ENCODE measurements at places on chromosomes 6 and 20.

GRCh38 chr6:110250058-110250457, 69.8 kb downstream of the CDC40 start:
- DNase-seq: no peak

- DNase-seq: no peak
Measured at GRCh38 chr20:2542361-2542760, 6.0 kb downstream of the TMC2 start.

DNA sequence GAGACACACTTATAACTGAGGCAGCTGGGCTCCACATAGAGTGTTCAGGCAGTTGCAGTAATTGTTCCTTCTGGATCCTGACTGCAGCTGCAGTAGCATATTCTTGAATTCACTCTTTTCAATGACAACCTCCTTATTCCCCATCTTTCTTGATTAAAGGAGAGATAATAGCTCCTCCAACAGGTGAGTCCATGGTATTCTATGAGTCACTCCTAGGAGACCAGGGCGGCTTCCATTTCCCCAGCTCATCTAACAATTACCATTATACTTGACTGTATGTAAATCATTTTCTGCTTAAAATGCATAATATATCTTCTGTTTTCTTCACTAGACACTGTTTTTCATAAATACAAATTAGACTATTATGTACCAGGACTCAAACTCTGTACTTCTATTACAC, 62.4 kb downstream of the TENT5A start:
- DNase-seq: no peak

- DNase-seq: no peak
Measured at GRCh38 chr6:147742440-147742839, 233.9 kb downstream of the SAMD5 start.

DNA sequence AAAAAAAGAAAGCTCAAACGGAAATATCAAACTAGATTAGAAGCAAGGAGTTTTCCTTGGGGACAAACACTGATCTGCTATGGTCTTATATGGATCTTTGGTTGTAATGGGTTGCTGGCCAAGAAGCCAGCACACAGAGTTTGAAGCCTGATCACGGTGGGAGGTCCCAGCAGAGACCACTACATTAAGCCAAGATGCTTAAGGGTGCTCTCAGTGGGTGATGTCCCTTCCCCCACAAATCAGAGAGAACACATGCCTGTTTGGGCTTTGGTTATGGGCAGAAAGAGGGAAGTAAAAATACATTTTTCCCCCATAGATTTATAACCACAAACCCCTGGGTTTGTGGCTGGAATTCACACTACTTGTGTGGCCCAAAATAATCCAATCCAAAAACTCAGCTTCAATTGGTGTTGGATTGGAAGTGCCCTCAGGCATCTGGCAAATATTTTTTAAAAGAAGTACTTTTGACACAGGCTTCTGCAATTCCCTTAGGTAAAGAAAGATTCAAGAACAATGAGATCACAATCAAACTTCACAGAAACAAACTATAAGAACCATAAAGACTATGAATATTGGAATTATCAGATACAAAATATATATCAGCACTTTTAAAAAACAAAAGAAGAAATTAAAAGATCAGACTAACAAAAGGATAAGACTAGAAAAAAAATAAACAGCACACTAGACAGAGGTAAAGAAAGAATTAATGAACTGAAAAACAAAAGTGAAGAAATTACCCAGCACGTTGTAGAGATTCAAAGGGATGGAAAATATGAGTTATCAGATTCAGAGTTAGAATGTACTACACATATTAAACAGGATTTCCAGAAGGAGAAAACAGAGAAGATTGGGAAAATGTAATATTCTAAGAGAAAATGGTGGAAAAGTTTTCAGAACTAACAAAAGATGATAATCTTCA, 44.7 kb downstream of the ESF1 start:
- DNase-seq: no peak

DNA sequence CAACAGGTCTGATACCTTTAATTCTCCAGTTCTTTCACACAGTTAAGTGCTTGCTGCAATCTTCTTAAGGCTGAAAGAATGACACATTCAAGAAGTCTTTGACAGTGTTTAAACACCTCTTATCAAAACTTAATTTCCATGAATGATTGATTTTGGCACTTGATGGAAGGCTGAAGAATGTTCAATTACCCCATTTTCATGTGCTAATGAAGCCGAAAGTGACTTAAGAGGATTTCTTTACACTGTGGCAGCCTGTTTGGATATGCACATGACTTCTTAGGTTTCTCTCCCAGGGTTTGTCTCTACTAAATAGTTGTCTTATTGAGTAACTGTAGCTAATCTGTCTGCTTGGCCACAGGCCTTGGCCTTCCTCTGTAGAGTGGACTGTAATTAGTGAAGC, 81.1 kb upstream of the PRDM1 start:
- no peak for DNase-seq

DNA sequence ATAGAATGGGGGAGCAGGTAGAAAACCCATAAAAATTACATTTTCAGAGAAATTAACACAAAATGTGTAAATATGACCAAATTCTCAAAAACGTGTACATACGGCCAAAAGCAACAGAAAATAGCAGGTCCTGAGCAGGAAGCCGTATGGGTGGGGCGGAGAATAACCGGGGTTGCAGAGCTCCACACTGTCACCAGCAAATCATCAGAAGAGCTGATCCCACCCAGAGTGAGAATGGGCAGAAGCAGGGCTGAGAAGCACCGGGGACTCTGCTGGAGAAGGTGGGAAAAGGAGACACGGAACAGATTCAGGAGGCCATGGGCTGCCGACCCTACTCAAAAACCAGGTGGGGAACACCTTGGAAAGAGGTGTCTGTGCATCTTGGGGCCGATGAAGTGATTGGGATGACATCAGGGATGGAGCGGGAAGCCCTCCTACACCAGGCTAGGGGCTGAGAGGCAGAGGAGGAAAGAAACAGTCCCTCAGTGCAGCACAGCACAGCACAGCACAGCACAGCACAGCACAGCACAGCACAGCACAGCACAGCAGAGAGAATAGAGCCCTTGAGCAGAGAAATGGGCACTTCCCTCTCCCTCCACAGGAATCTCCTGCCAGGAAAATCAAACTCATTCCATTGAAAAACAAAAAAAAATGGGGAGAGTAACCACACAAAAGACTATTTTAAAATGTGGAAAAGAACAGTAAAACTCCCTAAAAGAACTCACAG, 22.3 kb downstream of the STX7 start:
- no peak for DNase-seq

GRCh38 chr6:39225946-39226437, 3.3 kb downstream of the KCNK5 start:
- no peak for DNase-seq

DNA sequence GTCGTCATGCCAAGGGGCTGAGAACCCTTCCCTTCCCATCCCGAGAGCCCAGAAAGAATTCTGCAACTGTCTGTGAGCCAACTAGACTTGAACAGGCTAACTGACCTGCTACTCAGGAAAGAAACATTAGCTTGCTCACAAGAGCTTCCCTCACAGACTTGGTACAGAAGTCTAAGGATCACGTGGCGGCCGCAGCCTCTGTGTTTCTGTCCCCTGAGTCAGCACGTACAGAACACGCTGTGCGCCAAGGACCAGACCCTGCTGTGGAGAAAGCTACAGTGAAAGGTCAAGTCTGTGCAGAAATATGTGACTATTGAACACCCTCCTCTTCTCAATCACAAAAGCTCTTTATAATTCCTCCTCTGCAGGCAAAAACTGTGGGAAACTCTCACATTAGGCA, 151.3 kb upstream of the QKI start:
- DNase-seq: no peak

DNA sequence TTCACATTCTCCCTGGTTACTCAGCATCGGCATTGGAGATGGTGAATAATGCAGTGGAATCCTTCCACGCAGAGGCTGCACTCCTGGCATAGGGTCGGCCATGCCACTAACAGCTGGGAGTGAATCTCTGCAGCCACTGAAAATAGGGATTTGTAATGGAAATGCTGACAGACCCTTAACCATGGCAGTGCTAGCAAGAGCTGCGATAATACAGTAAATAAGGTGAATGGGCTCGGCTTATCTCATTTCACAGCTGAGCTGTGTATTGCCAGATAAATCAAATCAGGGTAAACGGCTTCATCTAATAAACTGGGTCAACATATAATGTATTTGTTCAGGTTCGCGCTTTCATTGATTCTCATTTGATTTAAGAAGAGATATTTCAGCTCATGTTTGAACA, 156.8 kb downstream of the SLC35B3 start:
- no peak for DNase-seq

DNA sequence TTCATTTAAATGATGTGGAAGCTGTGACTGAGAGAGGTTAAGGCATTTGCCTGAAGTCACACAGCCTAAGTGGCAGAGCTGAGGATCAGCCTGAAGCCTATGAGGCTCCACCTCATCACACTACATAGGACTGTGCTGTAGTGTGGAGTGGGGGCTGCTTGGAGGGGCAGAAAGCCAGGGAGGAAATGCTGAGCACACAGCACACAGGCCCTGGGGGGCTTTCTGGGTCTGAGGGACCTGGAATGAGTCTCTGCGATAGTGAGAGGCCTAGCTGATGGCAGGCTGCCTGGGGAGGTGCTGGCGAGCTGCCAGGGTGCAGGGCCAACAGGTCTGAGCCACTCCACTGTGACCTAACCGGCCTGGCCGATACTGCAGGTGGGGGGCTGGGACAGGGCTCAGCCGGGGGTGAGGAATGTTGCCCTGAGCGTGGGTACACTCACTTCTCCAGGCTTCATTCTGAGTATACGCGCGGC, 2.2 kb upstream of the ARHGAP40 start:
- no peak for DNase-seq

GRCh38 chr6:16691324-16691723, 69.9 kb downstream of the ATXN1 start:
- no peak for DNase-seq

- DNase-seq: peak; percentile 13
Measured at GRCh38 chr6:25556516-25556915, 95.5 kb upstream of the SCGN start.

GRCh38 chr20:23156170-23156841, 70.2 kb upstream of the CD93 start:
- no peak for DNase-seq

DNA sequence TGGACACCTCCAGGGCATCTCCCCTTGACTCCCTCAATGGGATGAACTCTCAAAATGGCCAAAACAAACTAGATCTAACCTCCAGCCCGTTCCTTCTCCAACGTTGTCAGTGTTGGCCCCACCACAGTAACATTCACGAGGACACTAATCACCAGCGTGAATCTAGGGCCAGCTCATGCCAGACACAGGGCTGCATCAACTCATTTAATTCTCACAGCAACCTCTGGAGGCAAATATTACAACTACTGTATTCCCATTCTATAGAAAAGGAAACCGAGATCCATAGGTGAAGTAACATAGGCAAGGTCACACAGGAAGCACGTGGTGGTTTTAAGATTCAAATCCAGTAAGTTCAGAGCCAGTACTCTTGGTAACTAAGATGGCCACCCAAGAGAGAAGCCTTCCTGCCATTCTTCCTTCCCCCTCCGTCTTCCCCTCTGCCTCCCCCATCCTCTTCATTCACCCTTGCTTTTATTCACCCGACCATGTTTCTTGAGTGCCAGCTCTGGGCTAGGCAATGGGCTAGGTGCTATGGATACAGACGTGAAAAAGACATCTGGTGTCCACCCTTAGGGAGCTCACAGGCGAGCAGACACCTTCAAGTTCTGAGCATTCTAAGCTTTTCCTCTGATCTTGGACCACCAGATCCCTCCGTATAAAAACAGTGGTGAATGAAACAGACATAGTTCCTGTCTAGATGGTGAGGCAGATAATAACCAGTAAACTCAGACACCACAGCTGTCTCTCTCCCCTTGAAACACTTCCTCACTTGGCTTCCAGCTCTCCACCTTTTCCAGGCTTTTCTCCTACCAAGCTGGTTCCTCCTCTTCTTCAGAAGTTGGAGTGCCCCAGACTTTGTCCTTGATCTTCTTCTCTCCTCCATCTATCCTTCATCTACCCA, 9.6 kb downstream of the CCM2L start:
- no peak for DNase-seq

DNA sequence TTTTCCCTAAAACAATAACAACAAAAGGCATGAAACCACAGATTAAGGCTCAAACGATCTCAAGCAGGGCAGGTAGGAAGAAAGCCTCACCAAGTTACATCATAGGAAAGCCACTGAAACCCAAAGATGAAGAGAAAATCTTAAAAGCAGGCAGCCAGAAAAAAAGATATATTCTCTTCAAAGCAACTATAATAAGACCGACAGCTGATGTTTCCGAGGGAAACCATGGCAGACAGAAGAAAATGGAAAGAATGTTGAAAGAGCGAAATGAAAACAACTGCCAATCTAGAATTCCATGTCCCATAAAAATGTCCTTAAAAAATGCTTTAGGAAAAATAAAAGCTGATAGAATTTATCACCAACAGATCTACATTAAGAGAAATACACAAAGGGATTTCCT, 161.5 kb upstream of the THBS2 start:
- no peak for DNase-seq
